Activated naive CD8-positive, alpha-beta T cell treated with anti-CD3 and anti-CD28 coated beads for 36 hours (primary cell): ENCODE measurements at places on chromosomes 11 and 22. TPM values are rescaled to one million over a fixed set of nuclear protein-coding genes. Genes with fewer than 3 reads are reported as not detected.

Gene APOBEC3F
- 19.4 TPM for total RNA-seq

Gene SAA2
- not detected for total RNA-seq

Gene CNGA4
- 0.30 TPM for total RNA-seq

Gene KLHDC7B
- 15.1 TPM for total RNA-seq

- no peaks in the 10 kb centered on the region for H3K4me1 ChIP-seq
- H3K4me3 ChIP-seq: no peak overlapping the region
- no peaks in the 10 kb centered on the region for H3K36me3 ChIP-seq
- no peak overlapping the region for H3K27ac ChIP-seq
These were observed 36.8 kb upstream of the TMEM45B start for GRCh38 chr11:129778877-129779276.

GRCh38 chr11:65288706-65289536, 25.7 kb upstream of the CDC42EP2 start:
- DNase-seq: no peak
- no peak overlapping the region for H3K27ac ChIP-seq
- H3K4me3 ChIP-seq: no peak overlapping the region
- no peaks in the 10 kb centered on the region for H3K27me3 ChIP-seq
- H3K4me1 ChIP-seq: no peaks in the 10 kb centered on the region
